GM13977 (cell line): ENCODE measurements at places on chromosomes 12 and 14.

- no peak for DNase-seq
Measured at GRCh38 chr12:115648463-115648862, 629.0 kb downstream of the MED13L start.

- peak; percentile 0 for DNase-seq
Measured at GRCh38 chr12:34401659-34402227, 379.4 kb downstream of the ALG10 start.

GRCh38 chr14:87005280-87005679 is 987.7 kb downstream of the GALC start:
- no peak for DNase-seq

DNA sequence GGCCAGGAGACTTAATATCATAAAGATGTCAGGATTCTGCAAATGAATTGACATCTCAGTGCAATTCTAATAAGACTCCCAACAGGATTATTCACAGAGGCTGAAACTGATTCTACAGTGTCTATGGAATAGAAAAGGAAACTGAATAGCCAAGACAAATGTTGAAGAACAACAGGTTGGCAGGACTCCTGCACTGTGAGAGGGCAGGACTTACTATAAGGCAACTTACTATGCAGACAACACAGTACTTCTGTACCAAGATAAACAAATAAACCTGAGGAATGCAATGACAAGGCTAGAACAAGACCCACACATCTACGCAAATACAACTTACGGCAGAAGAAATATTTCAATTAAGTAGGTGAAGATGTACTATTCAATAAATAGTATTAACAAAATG is 132.2 kb upstream of the FKBP4 start:
- no peak for DNase-seq

DNA sequence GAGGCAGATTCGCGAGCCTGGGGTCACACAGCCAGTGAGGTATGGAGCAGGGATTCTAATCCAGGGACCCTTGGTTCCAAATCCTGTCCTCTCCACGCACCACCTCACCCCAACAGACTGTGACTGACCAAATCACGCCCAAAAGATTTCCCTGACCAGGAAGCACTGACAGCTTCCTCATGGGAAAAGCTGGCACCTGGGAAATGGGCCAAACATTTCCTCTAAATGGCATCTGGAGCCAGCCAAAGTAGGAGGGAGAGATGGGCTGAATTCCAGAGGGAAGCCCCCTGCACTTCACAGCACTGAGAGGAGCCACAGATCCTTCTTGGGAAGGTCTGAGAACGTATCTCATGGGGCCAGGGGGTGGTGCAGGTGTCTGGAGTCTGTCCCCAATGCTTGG is 28.8 kb downstream of the CCDC92 start:
- no peak for DNase-seq

GRCh38 chr14:43539210-43539609 is 967.9 kb downstream of the FSCB start:
- DNase-seq, result no peak

DNA sequence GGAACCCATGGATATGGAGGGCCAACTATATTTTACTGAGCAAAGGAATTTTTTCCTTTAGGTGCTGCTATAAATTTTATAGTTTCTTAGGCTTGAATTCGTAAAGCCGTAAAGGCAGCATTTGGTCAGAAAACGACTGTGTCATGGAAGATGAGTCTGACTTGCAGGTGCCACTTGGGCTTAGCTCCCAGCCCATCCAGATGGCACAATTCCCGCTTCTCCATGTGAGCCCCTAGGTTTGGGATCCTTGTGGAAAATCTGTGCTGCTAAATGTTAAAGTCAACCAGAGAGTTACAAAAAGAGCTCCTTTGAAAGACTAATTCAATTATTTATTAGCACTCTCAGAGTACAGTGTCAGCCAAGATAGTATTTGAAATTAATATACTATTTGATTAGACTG is 120.1 kb upstream of the NPAS3 start:
- DNase-seq, result no peak

GRCh38 chr14:53380867-53381225 is 227.7 kb upstream of the DDHD1 start:
- no peak for DNase-seq

- DNase-seq, result no peak
Measured at GRCh38 chr12:132489078-132489601, 811 bp upstream of the FBRSL1 start.

GRCh38 chr12:65634626-65635331 is 189.5 kb upstream of the HMGA2 start:
- no peak for DNase-seq

GRCh38 chr12:22518998-22519397 is 25.3 kb downstream of the C2CD5 start:
- no peak for DNase-seq

- no peak for DNase-seq
Measured at GRCh38 chr12:21276826-21277225, 57.9 kb downstream of the SLCO1A2 start.

GRCh38 chr14:21112255-21112654 is 11.4 kb downstream of the TMEM253 start:
- no peak for DNase-seq

- DNase-seq, result peak; percentile 93
Measured at GRCh38 chr14:74945852-74946658, 9.3 kb downstream of the PGF start.

DNA sequence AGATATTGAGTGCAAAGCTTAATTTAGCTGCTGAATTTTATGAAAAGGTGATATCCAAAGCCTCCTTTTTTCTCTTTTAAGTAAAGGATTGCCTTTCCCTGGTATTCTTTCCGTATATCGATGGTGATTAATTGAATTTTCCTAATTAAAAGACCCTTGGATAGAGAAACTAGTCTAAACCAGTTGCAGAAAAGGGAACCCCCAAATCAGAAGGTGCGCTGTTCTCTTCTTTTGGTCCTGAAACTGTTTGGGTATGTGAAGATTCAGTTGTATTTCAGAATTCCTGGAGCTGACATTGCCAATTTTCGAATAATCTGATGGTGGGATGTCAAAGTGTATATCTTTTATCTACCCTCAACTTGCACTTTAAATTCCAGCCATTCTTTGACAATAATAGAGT is 1.9 kb downstream of the GPHN start:
- no peak for DNase-seq

DNA sequence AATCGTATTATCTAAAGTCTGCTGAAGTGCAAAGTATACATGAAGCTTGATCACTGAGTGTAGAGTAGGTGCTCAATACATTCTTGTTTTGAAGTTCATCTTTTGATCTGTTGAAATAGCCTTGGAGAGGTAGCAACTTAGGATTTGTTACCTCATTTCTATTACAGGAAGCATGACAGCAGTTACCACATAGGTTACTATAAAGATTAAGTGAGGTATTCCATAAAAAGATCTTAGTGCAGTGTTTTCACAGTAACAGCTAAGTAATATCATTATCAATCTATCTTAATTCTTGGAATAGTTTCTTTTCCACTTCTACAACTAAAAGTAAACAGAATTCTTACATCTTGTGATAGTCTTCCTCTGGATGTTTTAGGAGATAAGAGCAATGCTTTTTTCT is 50.9 kb downstream of the BTBD7 start:
- DNase-seq, result no peak

GRCh38 chr12:130746546-130746945 is 30.4 kb upstream of the RIMBP2 start:
- no peak for DNase-seq

DNA sequence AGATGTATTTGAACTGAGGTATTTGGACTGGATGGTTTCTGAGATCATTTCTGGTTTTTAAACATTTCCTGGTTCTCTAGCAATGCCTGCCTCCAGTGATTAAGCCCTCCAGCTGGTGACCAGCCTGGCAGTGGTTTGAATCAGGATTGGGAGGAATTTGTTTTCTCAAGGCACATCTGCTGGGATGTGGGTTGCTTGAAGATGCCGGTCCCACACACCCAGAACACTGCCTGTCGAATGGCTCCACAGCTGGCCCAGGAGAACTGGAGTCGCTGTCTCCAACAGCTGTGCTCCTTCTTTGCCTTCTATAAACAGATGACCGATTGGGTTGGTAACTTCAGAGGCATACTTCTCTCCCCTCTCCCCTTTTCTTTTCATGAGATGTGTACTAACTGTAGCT is 258.0 kb upstream of the DDHD1 start:
- no peak for DNase-seq

DNA sequence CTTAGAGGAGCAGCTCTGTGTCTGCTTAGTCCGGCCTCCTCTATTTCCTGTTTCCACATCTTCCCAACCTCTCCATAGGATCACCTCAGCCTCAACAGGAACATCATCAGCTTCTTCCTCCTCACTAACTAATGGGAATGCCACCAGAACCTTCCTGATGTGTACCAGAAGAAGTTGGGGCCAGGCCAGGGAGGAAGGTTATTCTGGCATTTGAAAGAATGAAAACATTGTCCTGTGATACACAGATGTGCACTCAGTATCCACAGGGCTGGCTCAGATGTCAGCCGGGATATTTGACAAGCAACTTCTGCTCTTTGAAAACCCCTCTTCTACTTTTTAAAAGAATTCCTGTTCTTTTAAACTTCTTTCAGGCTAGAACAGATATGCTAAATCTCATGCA is 63.6 kb downstream of the TMEM30B start:
- DNase-seq, result no peak

- no peak for DNase-seq
Measured at GRCh38 chr12:69630191-69630590, 19.5 kb upstream of the LRRC10 start.

GRCh38 chr12:58647495-58647894 is 272.8 kb downstream of the LRIG3 start:
- DNase-seq, result no peak

DNA sequence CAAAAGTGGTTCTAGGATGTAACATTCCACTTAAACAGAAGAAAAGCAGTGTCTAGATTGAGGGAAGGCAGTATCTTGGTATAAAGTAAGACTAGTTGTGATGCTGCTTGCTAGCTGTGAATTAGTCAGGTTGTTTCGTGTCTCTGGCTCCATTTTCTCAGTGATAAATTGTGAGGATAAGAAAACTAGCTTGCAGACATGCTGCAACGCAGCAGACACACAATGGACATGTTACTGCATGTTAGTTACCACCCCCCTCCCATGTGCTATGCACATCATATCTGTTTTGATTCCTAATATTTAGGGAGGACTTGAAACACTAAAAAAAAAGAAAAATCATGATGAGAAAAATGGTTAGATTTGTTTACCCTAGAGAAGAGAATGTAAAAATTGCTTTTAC is 2.9 kb downstream of the CCNK start:
- no peak for DNase-seq

- no peak for DNase-seq
Measured at GRCh38 chr14:74531006-74531405, 37.4 kb downstream of the ISCA2 start.

GRCh38 chr14:58873228-58873953 is 235.6 kb downstream of the DACT1 start:
- no peak for DNase-seq
